ENCODE measurements at places on chromosomes 5 and 9. TPM values are rescaled to one million over a fixed set of nuclear protein-coding genes. Genes with fewer than 3 reads are reported as not detected.

DNA sequence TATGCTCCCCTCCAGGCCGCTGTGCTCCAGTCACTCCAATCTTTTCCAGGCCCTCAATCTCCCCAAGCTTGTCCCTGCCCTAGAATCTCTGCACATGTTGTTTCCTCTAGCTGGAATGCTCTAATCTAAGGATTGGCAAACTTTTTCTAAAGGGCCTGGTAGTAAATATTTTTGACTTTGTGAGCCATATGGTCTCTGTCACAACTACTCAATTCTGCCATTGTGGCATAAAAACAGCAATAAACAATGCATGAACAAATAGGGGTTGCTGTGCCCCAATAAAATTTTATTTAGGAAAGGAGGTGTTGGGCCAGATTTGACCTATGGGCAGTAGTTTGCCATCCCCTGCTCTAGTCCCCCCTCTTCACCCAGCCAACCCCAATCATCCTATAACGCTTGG lies 150.5 kb upstream of the LRRTM2 start:
- no peak for DNase-seq

GRCh38 chr5:158979749-158980521 lies 119.8 kb downstream of the EBF1 start:
- peak; percentile 67 for DNase-seq

DNA sequence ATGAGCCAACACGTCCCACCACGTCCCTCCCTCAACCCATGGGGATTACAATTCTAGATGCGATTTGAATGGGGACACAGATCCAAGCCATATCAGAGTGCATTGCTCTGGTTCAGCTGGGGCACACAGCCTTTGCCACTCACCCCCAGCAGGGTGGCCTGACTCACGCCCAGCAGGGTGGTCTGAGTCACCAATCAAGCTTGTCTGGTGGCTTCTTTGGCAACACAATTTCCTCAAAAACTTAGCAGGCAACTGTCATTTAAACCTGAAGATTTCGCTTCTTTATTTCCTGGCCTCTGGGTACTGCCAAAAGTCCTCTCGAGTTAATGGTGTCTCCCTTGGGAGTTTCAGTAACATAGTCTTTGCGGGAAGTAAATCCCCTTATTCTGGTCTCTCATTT lies 16.3 kb upstream of the SEMA5A start:
- peak; percentile 51 for DNase-seq

- DNase-seq = peak; percentile 24
Measured at GRCh38 chr5:123449424-123449974, 26.3 kb upstream of the CEP120 start.

- DNase-seq = no peak
Measured at GRCh38 chr5:96528826-96529474, 95.9 kb upstream of the PCSK1 start.

- DNase-seq = peak; percentile 65
Measured at GRCh38 chr9:70257991-70258691, 637 bp upstream of the SMC5 start.

PAPPA gene
- 6.5 TPM for total RNA-seq

- DNase-seq = no peak
Measured at GRCh38 chr9:84857211-84857610, 187.7 kb downstream of the NTRK2 start.

All from myocyte (in vitro differentiated cells).